HFF-Myc (cell line): ENCODE measurements at places on chromosomes 7 and 10.

- DNase-seq: no peak
These were observed 35.1 kb upstream of the GARS1 start for GRCh38 chr7:30559611-30560010.

- no peak for DNase-seq
These were observed 8.6 kb downstream of the GJD4 start for GRCh38 chr10:35613597-35614226.

GRCh38 chr7:50497968-50498367 lies 47.8 kb upstream of the FIGNL1 start:
- DNase-seq: no peak

GRCh38 chr7:6413637-6414036 lies 34.1 kb downstream of the DAGLB start:
- no peak for DNase-seq

DNA sequence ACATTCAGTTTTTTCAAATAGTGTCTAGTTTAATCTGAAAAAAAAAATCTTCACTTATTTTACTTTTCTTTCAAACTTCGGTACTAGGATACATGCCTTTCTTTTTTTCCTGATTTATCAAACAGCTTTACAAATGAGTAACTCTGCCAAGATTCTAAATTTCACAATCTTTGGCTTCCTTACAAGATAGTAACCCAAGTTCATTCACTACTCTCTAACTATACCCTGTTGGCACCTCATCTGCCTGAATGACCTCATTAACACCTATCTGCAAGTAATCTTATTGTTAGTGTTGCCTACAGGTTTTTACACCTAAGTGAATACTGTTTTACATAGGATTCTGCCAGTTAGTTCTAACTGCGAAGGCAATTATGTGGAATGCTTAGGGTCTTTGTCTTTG lies 159.8 kb downstream of the FOXP2 start:
- no peak for DNase-seq

GRCh38 chr10:29681676-29682448 lies 47.1 kb upstream of the SVIL start:
- no peak for DNase-seq

DNA sequence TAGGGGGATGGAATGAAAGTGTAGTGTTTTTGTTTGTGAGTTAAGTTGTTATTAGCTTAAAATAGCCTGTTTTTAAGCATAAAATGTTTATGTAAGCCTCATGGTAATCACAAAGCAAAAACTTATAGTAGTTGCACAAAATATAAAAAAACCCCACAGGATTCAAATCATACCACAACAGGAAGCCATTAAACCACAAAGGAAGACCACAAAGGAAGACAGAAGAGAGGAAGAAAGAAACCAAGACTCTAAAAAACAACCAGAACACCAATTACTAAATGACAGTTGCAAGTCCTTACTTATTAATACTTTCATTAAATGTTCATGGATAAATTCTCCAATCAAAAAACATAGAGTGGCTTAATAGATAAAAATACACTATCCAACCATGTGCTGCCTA lies 63.6 kb downstream of the ANKRD7 start:
- DNase-seq: no peak
